ENCODE measurements at places on chromosomes 5 and 9.

GRCh38 chr5:31993165-31993961 is 180.8 kb downstream of the GOLPH3 start:
- no peak for DNase-seq

GRCh38 chr9:17614250-17614649 is 35.4 kb downstream of the SH3GL2 start:
- DNase-seq: no peak

GRCh38 chr5:76565009-76565408 is 58.2 kb downstream of the F2RL2 start:
- DNase-seq: no peak

- no peak for DNase-seq
These were observed 35.1 kb upstream of the CCDC152 start for GRCh38 chr5:42721484-42721883.

- no peak for DNase-seq
These were observed 56.9 kb downstream of the PDE6A start for GRCh38 chr5:149887622-149888183.

- no peak for DNase-seq
These were observed 120.2 kb upstream of the TRIM32 start for GRCh38 chr9:116566677-116567488.

DNA sequence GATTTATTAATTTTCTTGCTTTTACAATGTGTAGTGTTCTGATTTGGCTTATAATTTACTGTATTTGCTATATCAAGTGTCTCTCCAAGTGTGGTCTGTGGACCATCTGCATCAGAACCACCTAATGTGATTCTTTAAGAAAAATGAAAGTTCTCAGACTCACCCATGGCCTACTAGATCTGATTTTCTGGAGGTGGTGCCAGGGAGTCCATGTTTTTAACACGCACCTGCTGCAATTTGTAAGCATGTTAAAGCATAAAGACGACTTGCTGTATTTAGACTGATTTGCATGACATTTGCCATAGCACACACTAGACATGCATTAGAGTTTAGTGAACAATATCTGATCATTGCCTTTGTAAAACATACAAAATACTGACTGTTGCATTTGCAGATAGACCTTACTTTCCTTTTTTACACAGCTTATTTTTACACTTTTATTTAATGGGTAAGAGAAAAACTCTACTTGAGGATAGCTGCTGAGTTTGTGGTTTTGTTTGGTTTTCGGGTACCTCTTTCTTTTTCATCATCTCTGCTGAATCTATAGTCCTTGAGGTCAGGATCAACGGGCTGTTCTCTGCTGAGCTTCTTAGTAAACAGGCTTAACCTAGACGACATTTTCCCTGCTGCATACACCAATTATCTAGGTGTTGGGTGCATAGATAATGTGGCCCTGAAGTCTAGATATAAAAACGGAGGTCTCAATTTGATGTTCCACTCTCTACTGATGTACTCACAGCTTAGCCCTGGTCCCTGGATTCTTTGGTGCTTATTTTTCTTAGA is 138.0 kb upstream of the ZNF366 start:
- no peak for DNase-seq

GRCh38 chr5:78809444-78809843 is 160.9 kb upstream of the LHFPL2 start:
- no peak for DNase-seq

- no peak for DNase-seq
These were observed 13.9 kb upstream of the KIF12 start for GRCh38 chr9:114112778-114113584.

DNA sequence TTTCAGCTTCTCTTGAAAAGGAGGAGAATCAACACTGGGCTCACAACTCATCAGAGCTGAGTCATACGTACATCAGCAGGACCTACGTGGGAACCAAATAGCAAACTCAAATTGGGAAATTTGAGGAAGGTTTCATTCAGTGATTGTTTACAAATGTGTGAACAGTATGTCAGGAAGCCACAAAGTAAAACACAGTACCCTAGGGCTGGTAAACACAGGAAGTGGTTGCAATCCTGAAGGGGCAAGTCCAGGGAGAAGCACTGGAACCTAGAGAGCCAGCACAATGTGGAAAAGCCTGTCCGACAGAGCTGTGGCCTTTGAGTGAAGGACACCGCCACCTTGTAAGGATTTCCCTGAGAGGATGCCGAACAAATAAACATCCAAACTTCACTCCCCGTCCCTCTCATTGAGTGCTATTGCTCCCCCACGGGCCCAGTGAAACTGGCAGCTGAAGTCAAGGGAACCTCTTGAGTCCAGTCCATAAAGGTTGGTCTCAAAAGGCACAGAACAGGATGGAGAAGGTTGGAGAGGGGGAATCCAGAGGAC is 26.7 kb upstream of the RICTOR start:
- DNase-seq: no peak

DNA sequence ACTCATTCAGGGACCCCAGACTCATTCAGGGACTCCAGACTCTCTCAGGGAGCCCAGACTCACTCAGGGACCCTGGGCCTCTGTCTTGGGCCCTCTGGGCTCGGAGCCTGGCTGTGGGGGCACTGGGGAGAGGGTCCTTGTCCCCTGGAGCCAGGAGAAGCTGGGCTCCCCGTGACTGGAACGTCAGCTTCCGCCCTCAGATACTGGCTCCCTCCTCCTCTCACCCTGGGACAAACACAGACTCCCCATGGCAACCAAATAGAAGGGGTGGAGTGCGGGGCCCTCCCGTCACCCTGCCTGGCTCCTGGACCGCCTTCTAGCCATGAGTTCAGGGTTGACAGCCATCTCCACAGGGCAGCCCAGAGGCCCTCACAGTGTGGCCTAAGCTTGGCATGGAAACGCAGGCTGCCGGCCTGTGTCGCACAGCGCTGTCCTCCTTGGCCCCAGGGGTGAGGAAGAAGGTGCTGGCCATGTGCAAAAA is 27.6 kb downstream of the ZDHHC11B start:
- DNase-seq: no peak

- DNase-seq: no peak
These were observed 68.8 kb downstream of the ITGA1 start for GRCh38 chr5:52856564-52856963.

GRCh38 chr5:6305853-6306252 is 72.5 kb downstream of the MED10 start:
- DNase-seq: no peak

GRCh38 chr5:33441241-33442177 is 744 bp downstream of the TARS1 start:
- peak; percentile 72 for DNase-seq

DNA sequence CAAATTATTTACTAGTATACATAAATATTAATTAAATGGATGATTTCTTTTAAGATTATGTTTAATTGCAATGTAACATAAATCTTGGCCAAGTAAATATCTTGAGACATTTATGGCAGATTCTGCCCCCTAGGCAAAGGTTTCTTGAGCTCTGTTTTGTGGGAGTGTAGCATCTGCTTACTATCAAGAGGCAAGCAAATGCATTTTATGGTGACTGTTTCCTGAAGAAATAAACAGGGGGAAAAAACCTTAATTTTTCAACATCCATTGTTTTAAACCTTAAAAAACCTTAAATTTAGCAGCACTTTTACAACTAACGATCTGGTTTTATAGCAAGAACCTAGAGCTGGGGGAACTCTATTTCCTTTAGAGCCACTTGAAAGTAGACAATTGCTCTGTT is 25.7 kb upstream of the FREM1 start:
- DNase-seq: no peak

DNA sequence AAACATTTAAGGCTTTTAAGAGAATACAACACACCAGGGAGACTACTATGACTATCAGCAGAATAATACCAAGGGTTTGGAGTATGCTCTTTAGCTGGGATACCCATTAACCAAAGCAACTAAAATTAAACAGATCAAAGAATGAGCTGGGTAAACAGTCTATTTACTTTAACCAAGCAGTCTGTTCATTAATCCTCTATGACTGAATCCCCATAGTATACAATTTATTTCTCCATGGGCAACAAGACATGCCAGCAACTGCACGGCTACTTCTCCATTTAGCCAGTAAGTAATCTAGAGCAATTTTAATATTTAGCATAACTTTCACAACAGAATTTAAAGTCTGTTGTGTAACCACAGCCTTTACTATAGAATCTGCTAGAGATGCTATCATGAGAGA is 77.6 kb downstream of the CDO1 start:
- DNase-seq: no peak

GRCh38 chr9:95756986-95757385 is 118.5 kb upstream of the ERCC6L2 start:
- no peak for DNase-seq

DNA sequence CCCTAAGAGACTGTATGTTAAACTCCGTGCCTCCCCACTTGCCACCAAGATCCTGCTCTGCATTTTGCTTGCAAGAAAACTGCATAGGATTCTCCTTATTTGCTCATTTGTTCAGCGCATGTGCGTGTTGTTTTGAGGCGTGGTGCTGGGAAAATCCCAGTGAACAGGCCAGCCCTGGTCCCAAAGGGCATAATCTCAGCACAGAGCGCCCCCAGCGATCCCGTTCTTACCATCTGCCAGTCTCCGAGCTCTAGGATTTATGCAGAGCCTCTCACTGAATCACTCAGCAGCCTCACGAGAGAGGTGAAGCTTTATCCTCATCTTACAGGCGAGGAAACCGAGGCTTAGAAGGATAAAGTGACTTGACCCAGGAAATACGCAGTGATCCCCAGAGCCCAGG is 11.5 kb downstream of the PRRX2 start:
- no peak for DNase-seq

- no peak for DNase-seq
These were observed 79.2 kb downstream of the DOCK2 start for GRCh38 chr5:169716287-169716686.

- DNase-seq: no peak
These were observed 72.7 kb downstream of the GHR start for GRCh38 chr5:42495914-42496313.

DNA sequence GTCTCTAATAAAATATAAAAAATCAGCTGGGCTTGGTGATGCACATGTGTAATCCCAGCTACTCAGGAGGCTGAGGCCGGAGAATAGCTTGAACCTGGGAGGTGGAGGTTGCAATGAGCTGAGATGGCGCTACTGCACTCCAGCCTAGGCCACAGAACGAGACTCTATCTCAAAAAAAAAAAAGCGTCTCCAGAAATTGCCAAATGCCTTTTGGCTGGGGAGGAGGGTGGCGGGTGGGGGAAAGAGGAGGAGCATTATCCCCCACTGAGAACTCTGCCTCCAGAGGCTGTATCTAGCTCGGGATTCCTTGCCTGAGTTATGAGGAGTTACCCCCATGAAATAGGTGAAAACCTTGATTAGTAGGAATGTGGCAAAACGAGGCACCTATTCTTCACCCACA is 4.8 kb downstream of the ROPN1L start:
- DNase-seq: no peak

DNA sequence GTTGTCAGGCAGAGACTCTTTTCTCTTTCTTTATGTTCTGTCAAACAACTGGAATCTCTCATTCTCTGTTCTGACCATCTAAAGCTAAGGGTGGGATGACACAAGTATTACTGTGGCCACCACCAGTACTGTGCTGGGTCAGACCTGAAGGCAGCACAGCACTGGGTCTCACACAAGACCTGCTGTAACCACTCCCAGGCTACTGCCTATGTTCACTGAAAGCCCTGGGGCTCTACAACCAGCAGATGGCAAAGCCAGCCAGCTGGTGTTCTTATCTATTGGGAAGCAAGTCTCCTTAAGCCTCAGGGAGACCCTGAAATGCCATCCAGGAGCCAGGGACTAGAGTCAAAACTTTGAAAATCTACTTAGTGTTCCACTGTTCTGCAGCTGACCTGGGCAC is 189.5 kb downstream of the SLCO4C1 start:
- no peak for DNase-seq

DNA sequence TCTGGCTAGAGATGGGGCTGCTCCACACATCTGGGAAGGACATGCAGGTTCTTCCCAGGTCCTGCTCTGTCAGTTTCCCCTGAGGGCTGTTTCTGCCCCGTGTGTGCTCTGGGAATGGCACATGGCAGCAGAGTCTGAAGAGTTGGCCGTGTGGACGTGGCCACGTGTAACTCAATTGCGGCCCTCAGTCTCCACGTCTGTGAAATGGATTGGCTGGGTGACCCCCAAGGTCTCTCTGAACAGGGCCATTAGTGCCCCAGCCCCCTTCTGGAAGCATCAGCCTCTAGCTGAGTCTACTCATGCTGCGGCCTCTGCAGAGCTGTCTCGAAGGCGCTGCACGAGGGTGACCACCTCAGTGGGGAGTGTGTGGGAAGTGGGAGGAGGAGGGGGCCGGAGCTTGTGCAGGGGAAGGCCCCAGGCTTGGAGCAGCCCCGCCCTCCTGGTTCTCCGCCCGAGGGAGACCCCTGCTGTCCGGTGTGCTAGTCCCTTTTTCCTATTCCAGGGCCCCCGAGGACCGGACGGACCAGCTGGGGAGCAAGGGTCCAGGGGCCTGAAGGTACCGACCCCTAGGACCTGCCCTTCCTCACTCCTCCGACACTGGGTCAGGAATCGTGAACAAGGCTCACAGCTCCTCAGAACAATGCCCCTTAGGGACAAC is 58.9 kb upstream of the ORM1 start:
- DNase-seq: no peak

- DNase-seq: no peak
These were observed 73.0 kb upstream of the SLC25A51 start for GRCh38 chr9:37976714-37977477.

DNA sequence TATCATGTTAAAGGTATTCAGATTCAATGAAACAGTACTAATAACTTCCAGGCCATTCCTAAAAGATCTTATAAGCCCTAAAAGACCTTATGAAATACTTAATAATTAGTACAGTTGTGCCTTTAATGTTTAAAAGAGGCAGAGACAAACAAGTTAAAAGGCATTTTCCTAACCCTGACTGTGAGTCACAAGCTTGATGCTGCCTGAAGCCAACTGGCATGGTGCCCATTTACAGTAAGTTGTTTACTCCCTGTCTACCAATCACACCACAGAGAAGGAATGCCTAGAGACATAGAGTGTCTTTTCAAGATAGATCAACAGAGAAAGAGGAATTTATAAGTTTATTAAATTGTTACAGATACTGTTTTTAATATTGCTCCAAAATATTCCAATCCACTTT is 47.8 kb downstream of the NR3C1 start:
- no peak for DNase-seq

DNA sequence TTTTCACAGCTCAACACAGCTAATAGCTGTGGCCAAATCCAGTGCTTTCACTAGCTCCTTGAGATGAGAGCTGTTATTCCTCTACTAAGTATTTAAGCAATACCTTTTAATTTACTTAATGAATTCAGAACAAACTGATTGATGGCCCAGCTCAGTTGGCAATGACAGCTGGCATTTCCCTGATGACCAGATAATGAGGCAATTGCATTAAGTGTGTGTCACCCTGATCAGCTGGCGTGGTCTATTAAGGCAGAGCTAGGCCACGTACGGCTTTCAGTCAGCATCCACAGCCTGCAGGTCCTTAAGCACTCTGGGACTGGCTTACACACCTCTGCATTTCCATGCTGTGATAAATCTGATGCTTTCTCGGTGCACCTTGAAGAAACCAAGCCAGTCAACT is 34.4 kb downstream of the TTLL11 start:
- no peak for DNase-seq

- DNase-seq: no peak
These were observed 24.2 kb downstream of the KCNMB1 start for GRCh38 chr5:170365011-170365410.

GRCh38 chr9:124800306-124801259 is 23.6 kb downstream of the OLFML2A start:
- no peak for DNase-seq

All from KG1 (cell line).